ENCODE measurements at places on chromosomes 12 and 14.

- DNase-seq = no peak
Observed at GRCh38 chr12:57759360-57759980, 4.6 kb downstream of the MARCHF9 start.

GRCh38 chr12:59386236-59386635 is 209.6 kb upstream of the SLC16A7 start:
- no peak for DNase-seq

- no peak for DNase-seq
Observed at GRCh38 chr12:29731591-29731990, 52.2 kb downstream of the TMTC1 start.

GRCh38 chr12:57874166-57875108 is 27.9 kb upstream of the CTDSP2 start:
- no peak for DNase-seq

DNA sequence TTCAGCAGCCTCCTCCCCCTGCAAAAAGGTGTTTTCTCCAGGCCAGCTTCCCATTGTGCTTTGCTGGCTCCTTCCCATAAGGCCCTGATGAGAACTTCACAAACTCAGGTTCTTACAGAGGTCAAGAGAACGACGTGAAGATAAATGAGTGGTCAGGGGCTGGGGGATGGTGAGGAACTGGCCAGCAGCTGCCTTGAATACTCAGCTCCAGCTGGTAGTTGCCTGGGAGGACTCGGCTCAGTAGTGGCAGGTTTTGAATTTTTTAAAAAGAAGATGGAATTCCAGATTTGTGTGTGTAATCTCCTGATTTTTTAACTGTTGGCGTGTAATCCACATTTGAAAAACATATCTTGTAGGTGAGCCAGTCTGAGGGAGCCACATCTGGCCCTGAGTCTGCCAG is 5.9 kb downstream of the DDX55 start:
- no peak for DNase-seq

DNA sequence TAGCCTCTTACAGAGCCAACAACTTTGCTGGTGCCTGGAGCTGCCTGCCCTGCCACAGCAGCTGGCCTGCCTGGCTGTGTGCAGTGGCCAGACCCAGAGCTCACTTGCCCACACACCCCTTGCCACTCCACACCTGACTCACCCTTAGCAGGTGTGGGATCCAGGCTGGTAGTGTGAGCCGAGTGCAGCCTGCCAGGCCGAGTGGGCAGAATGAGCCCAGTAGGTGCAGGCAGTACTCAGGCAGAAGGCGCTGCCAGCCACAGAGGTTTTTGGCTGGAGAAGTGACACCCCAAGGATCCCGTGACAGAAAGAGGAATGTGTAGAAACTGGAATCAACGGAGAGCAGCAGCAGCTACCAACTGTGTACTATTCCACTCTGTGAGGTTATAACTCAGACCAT is 29.8 kb upstream of the PYGL start:
- no peak for DNase-seq

DNA sequence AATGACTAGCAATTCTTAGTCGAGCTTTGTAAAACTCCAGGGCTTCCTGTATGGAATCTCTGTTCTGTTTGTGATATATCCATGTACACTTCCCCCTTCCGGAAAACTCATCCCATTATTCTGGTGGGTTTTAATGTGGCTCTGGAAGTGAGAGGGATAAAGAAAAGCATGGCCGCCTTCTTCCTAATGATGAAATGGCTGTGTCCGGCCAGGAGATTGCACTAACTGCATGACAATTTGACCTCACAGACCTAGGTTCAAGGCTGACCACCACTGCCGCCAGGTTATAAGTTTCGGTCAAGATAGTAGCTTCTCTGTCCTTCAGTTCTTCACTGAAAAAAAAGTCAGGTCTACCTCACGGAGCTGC is 41.0 kb upstream of the NPAS3 start:
- no peak for DNase-seq

GRCh38 chr12:84732828-84733340 is 179.7 kb downstream of the SLC6A15 start:
- no peak for DNase-seq

GRCh38 chr12:116943419-116944372 is 32.9 kb downstream of the FBXW8 start:
- no peak for DNase-seq

GRCh38 chr14:75995372-75996041 is 9.9 kb downstream of the IFT43 start:
- no peak for DNase-seq

GRCh38 chr12:23929906-23930305 is 19.6 kb downstream of the SOX5 start:
- no peak for DNase-seq

GRCh38 chr12:57159311-57159710 is 11.9 kb upstream of the LRP1-AS start:
- DNase-seq = no peak

- no peak for DNase-seq
Observed at GRCh38 chr14:88129306-88130056, 124.5 kb downstream of the GPR65 start.

DNA sequence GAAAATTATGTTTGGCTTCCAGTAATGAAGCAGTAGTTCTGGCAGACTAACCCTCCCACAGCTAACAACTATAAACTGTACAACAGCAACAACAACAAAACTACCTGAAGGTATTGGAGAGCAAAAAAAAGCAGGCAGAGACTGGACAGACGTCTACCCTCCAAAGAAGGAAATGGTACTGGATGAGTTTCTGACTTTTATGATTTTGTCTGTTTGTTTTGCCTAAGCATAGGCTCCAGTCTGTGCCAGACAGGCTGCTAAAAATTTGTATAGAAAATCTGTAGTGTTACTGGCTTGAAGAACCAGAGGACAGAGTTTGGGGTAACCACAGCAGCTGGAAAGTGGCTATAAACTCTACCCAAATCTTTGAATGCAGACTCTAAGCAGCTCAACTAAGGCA is 131.3 kb downstream of the SLC25A47 start:
- DNase-seq = no peak

- no peak for DNase-seq
Observed at GRCh38 chr14:51818748-51819380, 41.5 kb upstream of the GNG2 start.

GRCh38 chr12:93894391-93895088 is 217.4 kb downstream of the CRADD start:
- no peak for DNase-seq

- DNase-seq = peak; percentile 0
Observed at GRCh38 chr12:5965950-5966383, 20.9 kb upstream of the ANO2 start.

- no peak for DNase-seq
Observed at GRCh38 chr12:76478045-76478444, 81.5 kb downstream of the OSBPL8 start.

- DNase-seq = no peak
Observed at GRCh38 chr12:127809275-127809674, 457.7 kb upstream of the TMEM132C start.

DNA sequence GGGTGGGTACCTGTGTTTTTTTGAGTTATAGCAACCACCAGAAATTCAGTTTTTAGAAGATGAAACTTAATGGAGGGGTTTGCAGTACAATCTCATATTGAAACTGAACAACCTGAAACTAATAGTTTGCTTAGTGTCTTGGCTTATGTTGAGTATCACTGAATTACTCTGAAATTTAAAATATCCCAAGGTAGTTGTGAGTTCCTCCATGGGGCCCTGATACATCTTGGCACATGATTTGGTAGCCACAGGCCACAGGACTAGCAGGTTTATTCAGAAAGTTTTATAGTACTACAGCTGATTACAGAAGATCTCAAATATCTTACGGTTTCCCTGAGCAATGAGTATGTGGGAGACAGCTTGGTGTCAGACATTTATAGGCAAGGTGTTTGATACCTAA is 10.4 kb downstream of the PTGES3 start:
- no peak for DNase-seq

DNA sequence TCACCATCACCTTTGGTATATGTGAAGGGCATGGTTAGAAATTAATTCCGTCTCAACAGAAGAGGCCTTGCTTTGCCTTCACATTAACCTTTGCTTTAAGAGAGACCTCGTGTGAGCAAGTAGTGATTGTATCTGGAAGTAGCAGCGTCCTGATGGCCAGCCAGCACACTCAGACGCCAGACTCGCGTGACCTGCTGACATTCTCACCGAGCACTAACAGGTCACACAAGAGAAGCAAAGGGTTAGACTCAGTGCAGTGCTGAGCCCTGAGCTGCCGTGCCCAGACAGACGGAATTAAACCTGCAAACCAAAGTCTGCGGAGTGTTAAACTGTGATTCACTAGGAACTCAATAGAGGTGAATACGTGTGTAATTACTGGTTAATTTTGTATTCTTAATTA is 40.1 kb upstream of the MMP17 start:
- no peak for DNase-seq

- DNase-seq = no peak
Observed at GRCh38 chr12:41930866-41931437, 213.7 kb downstream of the GXYLT1 start.

DNA sequence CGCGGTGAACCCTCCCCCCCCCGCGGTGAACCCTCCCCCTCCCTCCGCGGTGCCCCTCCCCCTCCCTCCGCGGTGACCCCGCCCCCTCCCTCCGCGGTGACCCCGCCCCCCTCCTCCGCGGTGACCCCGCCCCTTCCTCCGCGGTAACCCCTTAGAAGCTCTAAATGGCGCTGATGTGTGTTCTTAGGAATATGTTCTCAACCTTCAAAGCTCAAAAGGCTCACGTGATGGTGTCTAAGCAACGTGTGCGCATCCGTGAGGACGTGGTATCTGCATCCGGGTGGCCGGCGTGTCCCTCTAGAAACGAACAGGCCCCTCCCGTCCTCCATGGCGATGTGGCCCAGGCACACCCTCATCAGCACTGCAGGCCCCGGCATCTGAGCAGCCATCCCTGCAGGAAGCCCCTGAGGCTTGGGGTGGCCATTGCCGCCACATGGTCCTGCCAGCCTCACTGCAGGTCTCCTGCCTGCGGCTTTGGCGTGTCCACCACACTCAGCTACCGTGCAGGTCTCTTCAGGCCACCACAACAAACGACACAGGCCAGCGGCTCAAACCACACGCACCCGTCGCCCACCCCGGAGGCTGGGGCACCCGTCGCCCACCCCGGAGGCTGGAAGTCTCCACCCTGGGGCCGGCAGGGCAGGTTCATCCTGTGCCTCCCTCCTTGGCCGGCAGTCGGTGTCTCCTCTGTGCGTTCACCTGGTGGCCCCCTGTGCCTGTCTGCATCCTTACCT is 14.5 kb upstream of the FBRSL1 start:
- no peak for DNase-seq

DNA sequence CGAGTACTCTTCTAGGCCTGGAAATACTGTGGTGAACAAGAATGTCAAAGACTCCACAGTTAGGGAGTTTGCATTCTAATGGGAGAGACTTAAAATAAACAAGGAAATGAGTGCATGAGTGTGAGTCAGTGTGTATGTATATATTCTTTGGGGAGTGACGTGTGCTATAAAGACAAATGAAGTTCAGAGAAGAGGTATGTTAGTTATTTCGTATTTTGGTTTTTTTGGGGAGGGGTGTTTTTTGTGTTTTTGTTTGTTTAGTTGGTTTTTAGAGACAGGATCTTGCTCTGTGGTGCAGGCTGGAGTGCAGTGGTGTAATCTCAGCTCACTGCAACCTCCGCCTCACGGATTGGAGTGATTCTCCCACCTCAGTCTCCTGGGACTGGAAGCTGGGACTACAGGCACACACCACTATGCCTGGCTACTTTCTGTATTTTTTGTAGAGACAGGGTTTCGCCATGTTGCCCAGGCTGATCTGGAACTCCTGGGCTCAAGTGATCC is 74.3 kb downstream of the SRGAP1 start:
- DNase-seq = no peak

DNA sequence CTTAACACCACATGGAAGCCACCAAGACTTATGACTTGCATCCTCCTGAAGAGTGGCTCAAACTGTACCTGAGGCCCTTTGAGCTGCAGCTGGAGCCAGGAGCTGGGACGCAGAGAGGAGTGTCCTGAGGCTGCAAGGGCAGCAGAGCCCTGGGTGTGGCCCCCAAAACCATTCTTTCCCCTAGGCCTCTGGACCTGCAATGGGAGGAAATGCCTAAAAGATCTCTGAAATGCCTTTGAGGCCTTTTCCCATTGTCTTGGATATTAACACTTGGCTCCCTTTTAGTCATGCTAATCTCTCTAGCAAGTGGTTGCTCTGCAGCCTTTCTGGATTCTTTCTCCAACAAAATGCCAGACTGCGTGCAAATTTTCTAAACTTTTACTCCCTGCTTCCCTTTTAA is 156.1 kb downstream of the SLC38A4 start:
- DNase-seq = no peak

- no peak for DNase-seq
Observed at GRCh38 chr12:72273499-72273837, 1.3 kb downstream of the TRHDE start.

- no peak for DNase-seq
Observed at GRCh38 chr12:54716261-54716660, 68.1 kb upstream of the DCD start.

GRCh38 chr14:90452366-90452765 is 55.5 kb downstream of the CALM1 start:
- no peak for DNase-seq

DNA sequence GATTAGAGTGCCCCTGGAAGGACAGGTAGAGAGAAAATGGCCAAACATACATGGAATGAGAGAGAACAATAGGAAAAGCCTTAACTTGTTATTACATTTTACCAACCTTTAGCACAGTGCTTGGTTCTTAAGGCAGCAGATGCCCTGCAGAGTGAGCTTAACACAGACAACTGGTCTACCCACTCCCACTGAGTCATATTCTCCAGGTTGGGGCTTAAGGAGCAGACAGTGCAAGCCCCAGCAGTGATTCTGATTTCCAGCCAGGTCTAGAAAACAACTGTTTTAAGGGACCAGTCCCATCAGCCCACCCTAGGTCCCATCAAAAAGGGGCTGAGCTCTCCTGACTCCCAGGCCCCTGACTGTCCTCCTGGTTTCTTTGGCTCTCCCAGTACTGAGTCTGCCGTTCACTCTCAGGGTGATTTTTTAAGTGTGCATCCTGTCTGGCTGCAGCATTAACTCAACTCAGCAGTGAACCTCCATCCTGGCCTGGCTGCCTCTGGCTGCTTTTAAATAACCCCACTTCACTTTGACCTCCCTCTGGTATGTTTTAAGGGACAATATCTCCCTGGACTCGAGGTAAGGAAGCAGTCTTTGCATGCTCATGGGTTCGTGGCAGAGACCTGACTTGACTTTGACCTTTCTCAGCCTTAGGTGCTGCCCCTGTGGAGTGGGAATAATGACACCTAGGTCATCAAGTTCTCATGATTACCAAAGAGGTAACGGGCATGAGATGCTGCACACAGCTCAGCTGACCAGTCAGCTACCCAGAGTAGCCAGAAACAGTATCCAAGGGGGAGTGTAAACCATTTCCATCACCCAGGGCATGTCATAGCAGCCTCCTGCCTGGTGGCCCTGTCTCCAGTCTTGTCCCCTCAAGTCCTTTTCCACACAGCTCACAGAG is 210.7 kb upstream of the PWP1 start:
- DNase-seq = no peak

- DNase-seq = no peak
Observed at GRCh38 chr12:88946372-88946997, 366.2 kb upstream of the KITLG start.

GRCh38 chr12:40216516-40217288 is 8.1 kb upstream of the LRRK2 start:
- DNase-seq = no peak

Data from NCI-H748 treated with DMSO at 0.1 percent for 48 hours (cell line).